ENCODE measurements at places on chromosomes 7 and 10.
A peak's percentile ranks its signal among the peaks of the same experiment; 100 is the strongest.

DNA sequence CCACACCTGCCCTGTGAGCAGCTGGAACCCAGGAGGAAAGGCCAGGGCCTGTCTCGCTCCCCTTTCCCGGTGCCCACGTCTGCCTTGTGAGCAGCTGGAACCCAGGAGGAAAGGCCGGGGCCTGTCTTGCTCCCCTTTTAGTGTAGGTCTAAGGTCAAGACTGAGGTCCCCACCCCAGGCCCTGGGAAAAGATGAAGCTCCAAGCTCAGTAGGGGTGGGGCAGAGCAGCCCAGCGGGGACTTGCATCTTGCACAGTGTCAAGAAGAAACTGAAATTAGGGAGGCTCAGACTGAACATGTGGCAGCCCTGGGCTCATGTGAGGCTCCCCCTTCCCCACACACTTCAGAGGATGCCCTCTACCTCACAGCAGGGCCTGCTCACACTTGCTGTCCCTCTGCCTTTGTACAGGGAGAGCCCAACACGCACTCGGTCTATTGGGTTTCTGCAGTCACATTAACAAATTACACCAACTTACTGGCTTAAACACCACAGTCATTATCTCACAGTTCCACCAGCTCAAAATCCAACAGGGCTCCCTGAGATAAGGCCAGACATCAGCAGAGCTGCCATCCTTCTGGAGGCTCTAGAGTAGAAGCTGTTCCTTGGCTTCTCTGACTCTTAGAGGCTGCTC, 12.4 kb downstream of the POLL start:
- DNase-seq = no peak

GRCh38 chr7:99997545-99998137, 17.8 kb upstream of the ZKSCAN1 start:
- DNase-seq = peak; percentile 53

DNA sequence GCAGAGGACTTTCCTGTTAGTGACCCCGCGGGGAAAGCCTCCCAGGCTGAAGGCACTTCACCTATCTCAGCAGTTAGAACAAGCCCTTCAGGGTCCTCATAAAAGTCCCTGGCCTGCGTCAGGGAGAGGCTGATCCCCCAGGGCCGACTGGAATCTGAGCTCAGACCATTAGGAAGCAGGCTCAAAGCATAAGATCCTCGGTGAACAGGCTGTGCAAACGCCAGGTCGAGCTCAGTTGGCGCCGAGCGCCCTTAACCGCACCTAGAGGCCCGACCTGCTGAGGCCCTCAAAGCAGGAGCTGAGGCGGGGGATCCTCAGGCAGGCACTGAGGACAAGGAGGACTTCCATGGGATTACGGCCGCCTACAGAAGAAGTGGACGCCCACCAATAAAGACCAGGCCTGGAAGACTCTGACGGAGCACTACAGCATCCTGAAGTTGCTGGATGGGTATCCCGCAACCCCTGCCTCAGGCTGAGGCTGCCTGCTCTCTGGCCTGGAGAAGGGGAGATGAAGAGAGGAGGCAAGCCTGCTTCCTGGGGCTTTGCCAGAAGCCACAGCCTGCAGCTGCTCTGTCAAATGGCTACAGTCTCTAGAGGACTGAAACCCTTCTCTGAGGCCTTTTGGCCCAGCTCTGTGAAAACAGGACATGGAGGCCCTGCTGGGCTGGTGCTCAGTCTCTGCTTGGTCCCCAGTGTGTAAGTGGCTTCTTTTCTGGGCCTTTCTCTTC, 29.9 kb downstream of the LIPJ start:
- DNase-seq = no peak

GRCh38 chr7:101582971-101583370, 46.1 kb downstream of the MYL10 start:
- no peak for DNase-seq

GRCh38 chr7:132065193-132065988, 509.0 kb upstream of the PODXL start:
- DNase-seq = no peak
